ENCODE measurements at places on chromosomes 5 and 9.
A peak's percentile ranks its signal among the peaks of the same experiment; 100 is the strongest.

DNA sequence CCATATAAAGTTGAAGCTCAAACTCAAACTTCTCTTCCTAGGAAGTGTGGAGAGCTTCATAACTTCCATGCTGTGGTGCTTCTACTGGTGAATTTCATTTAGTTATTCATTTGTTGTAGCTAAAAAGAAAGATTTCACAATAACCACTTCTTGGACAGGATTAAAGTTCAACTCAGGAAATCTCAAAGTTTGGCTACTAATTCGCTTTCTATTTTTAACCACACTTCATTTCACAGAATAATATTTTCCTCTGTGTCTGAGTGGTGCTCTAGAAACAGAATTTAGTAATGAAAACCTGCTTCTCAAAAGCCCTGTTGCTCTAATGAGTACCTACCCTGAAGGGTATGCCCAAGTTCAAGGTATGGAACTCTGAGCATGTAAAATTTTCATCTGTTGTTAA is 73.9 kb downstream of the ACTBL2 start:
- peak; percentile 67 for DNase-seq

DNA sequence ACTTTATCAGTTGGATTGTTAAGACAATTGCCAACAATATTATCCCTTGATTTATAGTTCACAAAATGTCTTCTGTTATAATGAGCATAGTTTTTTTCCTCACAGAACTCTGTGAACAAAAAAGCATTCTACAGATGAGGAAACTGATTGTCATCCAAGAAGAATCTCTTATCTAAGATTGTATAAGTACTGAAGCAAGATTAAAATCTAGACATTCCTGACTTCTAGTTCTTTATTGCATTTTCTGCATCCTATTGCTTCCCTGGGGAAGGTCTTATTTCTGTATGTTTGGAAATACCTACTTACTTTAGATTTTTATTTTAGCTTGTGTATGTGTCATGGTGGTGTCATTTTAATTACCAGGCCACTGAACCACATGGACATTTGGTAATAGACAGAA is 884.9 kb upstream of the WWC1 start:
- no peak for DNase-seq

GRCh38 chr9:92496396-92497176 is 14.3 kb upstream of the ASPN start:
- peak; percentile 28 for DNase-seq

DNA sequence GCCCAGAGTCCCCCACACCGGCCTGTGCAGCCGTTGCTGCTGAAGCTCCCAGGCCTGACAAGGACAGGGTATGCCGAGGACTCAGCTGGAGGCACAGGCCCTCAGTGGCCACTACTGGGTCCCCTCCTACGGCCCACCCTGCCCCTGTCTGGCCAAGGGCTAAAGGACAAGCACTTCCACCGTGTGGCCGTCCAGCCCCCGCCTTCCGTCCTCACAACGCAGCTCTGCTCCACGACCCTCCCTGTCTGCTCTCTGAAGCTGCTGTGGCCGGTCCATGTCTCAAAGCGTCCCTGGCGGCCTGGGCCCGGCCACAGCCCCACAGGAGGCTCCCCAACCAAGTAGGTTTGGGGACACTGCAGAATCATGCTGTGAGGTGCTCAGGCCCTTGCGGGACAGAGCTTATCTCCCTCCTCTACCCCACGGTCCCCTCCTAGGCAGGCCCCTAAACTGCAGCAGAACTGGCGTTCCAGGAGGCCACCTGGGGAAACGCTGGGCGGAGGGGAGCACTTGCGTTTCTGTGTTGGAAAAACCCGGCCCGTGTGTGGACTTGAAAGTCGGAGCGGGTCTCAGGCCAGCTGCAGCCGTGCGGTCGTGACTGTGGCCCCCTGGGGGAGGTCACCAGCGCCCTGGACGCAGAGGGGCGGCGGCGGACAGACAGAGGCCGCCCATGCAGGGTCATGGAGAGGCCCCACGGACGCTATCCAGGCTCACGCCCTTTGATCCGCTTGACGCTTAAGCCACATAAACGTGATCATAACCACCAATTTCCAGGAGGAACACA is 45.6 kb downstream of the NKD2 start:
- no peak for DNase-seq

DNA sequence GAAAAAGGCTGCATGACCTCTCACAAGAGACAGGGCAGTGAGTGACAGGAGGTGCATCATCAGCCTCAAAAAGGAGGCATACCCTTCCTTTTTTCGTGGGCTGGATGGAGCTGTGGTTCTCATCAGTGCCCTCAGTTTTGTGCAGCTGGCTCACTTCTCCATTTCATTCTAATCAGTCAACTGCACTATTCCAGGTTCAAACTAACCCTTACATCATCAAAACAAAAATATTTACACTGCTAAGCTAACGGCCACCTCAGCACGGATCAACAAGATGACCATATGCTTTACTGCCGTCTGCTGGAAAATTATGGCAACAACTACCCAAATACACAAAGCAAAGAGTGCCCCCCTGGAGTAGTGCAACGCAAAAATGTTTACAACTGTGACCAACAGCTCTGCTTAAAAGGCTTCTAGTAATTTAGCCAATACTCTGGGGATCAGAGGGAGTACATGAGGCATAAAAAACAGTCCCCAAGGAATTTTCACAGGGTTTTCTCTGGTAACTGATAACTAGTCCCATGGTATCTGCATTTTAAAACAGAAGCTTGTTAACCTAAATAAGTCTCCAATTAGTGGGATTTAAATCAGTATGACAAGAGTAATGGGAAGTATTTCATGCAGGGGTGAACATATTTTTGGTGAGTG is 10.8 kb downstream of the KCNV2 start:
- peak; percentile 84 for DNase-seq

DNA sequence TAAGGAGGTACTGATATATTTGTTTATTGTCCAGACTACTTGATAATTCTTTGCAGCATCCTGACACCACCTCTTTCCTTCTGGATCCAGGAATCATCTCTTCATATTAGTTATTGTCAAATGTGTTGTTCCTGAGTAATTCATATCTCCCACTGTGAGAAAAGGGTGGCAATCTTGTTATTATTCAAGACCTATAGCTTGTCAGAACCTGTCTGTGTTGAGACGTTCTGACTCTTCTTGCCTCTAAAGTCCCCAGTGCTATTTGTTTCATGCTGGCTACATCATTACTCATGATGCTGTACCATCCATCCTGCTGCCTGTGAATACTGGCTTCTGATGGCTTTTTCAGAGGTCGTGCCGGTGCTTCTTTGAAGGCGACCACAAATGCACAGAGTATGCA is 68.7 kb upstream of the TAF11L2 start:
- no peak for DNase-seq

GRCh38 chr9:77817590-77818311 is 169.6 kb upstream of the GNA14 start:
- no peak for DNase-seq

- DNase-seq = no peak
Measured at GRCh38 chr9:115162946-115163345, 45.0 kb upstream of the TNC start.

GRCh38 chr9:21357479-21358460 is 7.1 kb upstream of the IFNA6 start:
- DNase-seq = peak; percentile 4

DNA sequence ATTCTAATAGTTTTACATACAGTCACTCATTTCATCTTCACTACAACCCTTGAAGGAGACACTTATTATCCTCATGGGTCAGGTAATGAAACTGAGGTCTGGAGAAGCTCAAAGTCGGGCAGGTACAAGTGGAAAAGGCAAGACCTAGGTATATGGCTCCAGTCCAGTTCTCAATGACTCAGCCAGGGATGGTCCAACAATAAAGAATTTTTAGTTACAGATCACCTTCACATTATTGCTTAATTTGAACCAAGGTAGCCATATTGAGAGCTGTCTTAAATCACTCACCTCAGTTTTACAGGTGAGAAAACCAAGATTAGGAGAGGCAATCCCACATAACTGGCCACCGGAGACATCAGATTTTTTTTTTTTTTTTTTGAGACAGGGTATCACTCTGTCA is 55.4 kb downstream of the PTPN3 start:
- DNase-seq = no peak

- no peak for DNase-seq
Measured at GRCh38 chr5:5188376-5189050, 48.4 kb downstream of the ADAMTS16 start.

DNA sequence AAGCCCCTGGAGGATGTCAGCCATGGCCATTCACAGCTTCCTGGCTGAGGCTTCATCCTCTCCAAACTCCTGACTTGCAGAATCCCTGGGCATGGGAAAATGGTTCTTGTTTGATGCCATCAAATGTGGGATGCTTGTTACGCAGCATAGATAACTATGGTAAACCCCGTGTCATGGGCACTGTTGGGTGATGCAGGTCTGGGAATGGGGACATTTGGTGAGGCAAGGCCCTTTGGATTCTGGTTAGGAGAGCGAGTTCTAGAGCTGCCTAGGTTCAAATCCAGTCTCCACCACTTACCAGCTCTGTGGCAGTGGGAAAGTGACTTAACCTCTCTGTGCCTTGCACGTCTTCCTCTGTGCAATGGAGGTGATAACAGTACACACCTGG is 41.7 kb upstream of the ANKRD33B start:
- DNase-seq = no peak

- DNase-seq = no peak
Measured at GRCh38 chr5:37043693-37044092, 167.1 kb downstream of the NIPBL start.

- DNase-seq = no peak
Measured at GRCh38 chr9:15843931-15844330, 291.1 kb downstream of the CCDC171 start.

GRCh38 chr5:138989720-138990119 is 114.6 kb upstream of the LRRTM2 start:
- peak; percentile 17 for DNase-seq

- DNase-seq = no peak
Measured at GRCh38 chr5:112183103-112183711, 235.9 kb downstream of the EPB41L4A start.

DNA sequence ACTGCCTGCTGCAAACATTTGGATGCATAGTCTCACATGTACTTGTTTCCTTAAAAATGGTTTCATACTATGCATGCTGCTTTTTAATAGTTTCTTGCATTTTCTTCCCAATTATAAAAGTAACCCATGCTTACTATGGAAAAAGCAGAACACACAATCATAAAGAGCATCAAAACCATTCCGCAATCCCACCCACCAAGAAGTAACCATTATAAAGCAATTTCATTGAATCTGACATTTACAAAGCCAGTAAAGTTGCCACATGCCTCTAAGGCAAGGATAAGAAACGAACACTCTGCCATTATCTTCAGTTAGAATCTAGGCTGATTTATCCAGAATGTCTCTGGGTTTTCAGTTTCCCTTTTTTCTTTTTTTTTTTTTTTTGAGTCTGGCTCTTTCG is 92.7 kb upstream of the OSMR start:
- DNase-seq = no peak

DNA sequence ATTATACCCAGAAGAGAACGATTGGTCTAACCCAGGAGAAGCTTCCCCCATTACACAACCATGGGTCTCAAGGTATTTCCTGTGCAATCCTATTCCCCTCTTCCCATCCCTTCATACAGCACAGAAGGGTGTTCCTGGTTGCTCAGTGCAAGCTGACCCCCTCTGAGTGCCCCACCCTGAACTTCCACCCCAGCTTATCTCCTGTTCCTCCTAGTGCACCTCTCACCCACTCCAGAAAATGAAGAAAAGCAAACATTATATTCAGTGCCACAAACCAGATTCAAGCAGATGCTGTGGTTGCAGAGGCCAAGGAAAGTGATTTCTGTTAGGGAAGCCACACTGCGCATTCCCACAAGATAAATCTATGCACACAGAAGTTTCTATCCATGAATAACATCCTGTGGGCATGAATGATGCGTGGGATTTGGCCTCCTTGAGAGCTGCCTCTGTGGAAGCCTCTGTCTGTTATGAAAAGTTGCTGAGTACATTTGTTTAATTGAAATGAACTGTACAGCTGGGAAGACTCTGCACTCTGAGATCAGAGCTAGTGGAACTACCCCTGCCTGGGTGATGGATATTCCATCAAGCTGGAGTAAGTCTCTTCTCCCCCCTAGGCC is 2.2 kb upstream of the OR2S2 start:
- DNase-seq = no peak

- DNase-seq = no peak
Measured at GRCh38 chr5:153086486-153086885, 404.0 kb upstream of the GRIA1 start.

GRCh38 chr5:159262859-159263568 is at the start of gene UBLCP1:
TSS of gene UBLCP1 (plus strand) at chr5:159263290. CDS start at chr5:159268916, 5,626 bp downstream.
- DNase-seq = peak; percentile 82

DNA sequence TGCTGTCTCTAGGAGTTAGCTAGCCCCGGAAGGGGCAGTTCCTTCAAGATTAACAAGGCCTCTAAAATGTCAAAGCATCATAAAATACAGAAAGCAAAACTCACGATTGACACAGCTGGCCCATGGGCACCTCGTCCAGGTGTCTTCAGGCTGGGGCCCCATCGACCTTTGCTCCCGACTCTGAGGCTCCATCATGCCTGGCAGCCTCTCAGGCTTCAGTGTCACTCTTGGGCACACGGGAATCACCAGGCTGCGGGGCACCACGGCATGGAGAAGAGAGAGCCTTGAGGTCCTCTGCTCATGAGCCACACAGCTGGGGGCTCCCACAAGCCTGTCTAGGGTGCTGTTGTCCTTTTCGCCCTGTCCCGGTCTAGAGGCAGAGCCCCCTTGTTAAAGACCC is 161.2 kb downstream of the GAPVD1 start:
- no peak for DNase-seq

GRCh38 chr5:78594610-78595457 is 53.7 kb downstream of the LHFPL2 start:
- DNase-seq = peak; percentile 99
